ENCODE measurements at places on chromosomes 1 and 21.

GRCh38 chr21:43681650-43682049, 22.3 kb downstream of the RRP1B start:
- no peak for DNase-seq

GRCh38 chr1:38235705-38236104, 189.1 kb upstream of the POU3F1 start:
- no peak for DNase-seq

GRCh38 chr1:232856541-232856940, 51.3 kb downstream of the MAP10 start:
- DNase-seq, result no peak

- no peak for DNase-seq
Measured at GRCh38 chr1:9306006-9306405, 13.3 kb downstream of the SPSB1 start.

DNA sequence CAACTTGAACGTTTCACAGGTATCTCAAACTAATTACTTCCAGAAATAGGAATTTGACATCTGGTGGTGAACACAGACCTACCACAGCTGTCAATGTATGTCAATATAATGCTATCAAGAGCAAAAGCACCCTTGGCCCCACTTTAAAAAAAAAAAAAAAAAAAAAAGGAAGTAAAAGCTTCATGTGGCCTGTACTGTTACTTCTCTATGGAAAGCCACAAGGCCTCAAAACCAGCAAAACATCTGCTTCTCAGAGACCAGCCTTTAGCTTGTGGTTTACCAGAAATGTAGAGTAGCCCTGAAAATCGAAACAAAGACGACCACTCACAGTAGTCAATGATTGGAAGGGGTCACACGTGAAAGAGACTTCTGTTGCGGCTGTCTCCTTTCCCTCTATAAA, 109.6 kb downstream of the SLC45A1 start:
- DNase-seq, result peak; percentile 59
